ENCODE measurements at places on chromosomes 4 and X.
A peak's percentile ranks its signal among the peaks of the same experiment; 100 is the strongest.

GRCh38 chr4:3475041-3475712 lies 12.1 kb downstream of the DOK7 start:
- DNase-seq, result no peak

DNA sequence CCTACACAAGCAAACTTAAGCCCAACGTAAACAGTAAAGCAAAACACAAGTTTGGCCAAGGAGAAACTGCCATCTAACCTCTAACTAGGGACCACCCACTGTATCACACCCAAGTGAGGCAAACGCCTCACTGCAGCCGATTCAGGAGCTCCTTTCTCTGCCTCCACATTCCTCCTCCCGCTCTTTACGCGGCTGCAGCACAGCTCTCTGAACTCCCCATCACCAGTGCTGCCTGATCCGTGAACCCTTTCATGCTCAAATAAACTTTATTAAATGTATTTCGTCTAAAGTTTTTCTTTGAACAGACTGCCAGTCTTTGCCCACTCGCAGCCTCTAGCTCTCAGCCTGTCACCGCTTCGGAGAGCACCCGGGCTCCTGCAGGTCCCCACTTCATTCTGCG lies 6.5 kb downstream of the PNMA6E start:
- DNase-seq, result no peak

DNA sequence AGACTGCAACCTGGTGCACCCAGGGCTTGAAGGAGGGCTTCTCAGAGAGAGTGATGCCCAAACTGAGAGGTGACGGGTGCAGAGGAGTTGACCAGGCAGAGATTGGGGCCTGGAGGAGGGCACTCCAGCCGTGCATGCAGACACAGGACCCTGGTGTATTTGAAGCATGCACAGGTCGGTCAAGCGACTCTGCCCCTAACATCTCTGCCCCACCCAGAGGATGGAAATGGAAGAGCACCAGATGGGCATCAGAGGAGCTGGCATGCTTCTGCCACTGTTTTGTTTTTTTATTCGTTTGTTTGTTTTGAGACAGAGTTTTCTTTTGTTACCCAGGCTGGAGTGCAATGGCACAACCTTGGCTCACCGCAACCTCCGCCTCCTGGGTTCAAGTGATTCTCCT lies 320.9 kb downstream of the EVC2 start:
- peak; percentile 33 for DNase-seq

DNA sequence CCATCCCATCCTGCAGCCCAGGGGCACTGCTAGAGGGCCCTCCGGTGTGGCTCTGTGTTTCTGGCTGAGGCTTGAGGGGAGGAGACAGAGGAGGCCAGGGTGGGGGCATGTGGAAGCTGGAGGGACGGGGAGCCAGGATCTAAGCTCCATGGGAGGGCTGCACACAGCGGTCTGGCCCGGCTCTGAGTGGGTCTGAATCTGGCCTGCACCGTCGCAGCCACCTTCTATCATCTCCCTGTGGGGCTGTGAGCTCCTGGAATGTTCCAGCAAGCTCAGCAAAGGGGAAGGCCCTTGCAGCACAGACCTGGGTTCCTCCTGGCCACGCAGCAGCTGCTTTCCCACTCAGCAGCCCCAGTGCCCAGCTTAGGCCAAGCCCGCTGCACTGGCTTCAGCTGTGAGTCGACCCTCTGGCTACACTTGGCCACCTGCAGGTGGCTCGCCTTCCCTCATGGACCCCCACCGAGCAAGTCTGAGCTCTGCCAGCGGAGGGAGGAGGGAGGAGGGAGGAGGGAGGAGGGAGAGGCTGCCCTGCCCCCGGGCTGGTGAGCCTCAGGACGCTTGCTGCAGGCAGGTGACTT lies 5.3 kb downstream of the NKX1-1 start:
- no peak for DNase-seq

DNA sequence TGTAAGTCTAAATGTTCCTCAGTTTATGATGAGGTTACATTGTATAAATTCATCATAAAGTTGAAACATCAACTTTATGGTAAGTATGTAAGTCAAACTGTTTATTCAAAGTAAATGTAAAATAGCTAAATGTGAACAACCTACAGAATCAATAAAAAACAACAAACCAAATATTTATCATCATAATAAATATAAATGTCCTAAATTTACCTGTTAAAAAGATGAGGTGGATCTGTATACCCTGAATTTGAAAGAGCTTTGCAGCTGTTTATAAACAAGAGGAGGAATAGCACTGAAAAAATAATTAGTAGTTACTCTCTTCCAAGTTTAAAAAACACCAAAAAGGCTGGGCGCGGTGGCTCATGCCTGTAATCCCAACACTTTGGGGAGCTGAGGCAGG lies 13.7 kb downstream of the ABHD18 start:
- DNase-seq, result no peak

GRCh38 chr4:54695337-54695736 lies 37.6 kb downstream of the KIT start:
- DNase-seq, result no peak

DNA sequence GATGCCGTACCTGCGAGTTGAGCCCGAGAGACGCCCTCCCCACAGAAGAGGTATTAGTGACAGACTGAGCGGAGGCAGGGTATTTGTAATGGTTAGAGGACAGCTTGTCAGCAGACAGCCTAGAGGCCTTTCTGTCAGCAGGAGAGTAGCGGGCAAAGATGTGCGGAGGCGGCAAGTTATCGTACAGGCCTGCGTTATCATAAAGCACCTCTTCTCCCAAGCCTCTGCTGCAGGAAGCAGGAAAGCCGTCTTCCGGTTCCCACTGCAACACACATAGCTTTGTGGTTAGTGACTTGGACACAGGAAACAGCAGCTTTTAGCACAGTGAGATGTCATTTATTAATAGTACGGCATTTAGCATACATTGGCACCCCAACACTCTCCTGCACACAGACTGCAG lies 158.3 kb downstream of the AFAP1 start:
- DNase-seq, result no peak

DNA sequence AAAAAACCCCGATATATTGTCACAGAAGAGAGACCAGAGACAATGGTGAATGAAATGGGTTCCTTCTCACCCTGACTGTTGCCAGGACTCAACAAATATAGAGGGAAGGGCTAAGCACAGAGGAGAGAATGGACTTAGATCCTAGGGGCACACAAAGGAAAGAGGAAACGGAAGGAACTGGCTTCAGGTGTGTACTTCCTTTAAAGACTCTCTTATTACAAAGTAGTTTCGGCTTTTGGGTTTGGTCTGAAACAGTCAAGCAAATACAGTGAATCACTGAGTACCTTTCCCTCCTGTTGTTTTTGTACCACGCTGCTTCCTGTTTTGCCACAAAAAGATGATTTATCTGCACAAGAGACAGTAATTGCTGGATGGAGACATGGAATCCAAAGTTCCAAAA lies 46.1 kb upstream of the S100G start:
- DNase-seq, result no peak

DNA sequence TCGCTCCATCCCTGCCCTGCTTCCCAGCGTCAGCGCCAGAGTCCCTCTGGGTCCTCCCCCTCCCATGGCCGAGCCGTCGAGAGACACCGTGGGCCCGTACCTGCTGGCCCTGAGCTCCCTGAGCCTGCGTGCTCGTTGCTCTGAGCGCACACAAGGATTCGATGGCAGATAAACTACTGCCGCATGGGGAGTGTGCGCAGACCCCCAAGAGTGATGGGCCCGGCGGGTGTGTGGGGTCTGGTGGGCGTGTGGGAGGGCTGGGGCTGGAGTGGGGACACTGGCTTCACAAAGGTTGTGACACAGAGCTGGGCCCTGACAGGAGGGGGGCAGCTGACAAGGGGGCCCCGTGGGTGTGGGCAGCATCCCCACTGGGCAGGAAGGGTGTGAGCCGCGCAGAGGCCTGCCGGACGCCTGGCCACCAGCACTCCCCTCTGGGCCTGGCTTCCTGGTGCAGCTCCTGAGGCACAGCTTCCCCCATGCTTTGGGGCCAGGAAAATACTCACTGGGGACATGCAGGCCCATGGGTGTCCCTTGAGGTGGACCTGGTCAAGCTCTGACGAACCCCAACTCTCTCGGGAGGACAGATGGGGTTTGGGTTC lies 4.8 kb upstream of the RGS12 start:
- no peak for DNase-seq

DNA sequence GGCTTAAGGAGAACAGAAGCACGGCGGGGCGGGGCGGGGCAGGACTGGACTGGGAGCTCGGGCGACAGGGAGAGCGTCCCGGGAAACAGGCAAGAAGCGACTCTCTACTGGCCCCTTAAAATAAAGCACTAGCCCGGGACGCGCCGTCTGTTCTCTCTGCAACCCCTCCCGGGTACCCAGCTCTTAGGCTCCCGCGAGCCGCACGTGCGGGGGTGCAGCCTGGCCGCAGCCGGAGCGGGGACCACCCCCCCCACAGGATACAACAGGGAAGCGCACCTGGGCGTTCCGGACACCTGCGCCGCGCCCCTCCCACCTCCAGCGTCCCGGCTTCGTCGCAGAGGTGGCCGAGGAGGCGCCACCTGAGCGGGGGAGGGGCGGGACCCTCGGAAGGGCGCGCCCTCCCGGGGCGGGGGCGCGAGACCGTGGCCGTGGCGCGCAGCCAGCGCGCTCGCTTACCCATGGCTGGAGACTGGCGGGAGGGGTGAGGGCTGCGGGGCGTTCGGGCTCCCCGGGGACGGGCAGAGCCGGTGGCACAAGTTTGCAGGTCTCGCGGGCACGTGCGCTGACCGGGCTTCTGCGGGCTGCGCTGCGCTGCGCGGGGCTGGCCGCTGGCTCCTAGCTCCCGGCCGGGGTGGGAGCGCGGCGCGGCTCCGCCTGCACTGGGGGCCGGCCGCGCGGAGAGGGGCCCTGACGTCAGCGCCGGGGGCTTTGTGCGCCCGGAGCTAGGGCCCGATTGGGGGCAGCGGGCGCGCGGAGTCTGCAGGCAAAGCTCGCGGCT lies 91.5 kb downstream of the GEMIN8 start:
- DNase-seq, result peak; percentile 76

DNA sequence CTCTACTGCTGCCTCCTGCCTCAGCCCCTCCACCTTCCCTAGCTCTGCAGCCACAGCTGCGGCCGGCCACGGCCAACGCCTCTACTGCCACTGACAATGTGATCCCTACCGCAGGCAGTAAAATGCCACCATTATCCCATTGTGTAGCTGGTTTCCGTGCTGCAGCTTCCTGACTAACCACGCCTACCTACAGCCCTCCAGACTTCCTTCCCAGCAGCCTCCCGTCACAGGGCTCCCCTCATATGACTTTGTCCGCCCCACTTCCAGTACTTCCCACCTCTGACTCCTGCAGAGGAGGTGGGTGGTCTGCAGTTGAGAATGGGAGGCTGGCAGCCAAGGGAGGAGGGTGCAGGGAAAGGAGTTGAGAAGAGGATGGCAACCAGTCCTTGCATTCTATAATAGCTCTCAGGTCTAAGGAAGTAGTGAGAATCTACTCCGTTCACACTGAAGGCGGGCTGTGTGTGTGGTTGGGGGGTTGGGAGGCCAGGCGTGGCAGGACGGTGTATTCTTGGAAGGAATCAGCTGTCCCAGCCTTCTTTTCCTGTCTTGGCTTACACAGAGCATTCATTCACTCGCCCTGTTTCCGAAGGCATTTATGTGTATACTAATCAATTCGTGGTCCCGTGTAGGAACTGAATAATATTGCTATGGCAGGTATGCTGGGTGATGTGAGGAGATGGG lies 33.1 kb upstream of the USP51 start:
- peak; percentile 3 for DNase-seq

- DNase-seq, result peak; percentile 51
Measured at GRCh38 chr4:45442466-45442865, 681.4 kb downstream of the GABRG1 start.

DNA sequence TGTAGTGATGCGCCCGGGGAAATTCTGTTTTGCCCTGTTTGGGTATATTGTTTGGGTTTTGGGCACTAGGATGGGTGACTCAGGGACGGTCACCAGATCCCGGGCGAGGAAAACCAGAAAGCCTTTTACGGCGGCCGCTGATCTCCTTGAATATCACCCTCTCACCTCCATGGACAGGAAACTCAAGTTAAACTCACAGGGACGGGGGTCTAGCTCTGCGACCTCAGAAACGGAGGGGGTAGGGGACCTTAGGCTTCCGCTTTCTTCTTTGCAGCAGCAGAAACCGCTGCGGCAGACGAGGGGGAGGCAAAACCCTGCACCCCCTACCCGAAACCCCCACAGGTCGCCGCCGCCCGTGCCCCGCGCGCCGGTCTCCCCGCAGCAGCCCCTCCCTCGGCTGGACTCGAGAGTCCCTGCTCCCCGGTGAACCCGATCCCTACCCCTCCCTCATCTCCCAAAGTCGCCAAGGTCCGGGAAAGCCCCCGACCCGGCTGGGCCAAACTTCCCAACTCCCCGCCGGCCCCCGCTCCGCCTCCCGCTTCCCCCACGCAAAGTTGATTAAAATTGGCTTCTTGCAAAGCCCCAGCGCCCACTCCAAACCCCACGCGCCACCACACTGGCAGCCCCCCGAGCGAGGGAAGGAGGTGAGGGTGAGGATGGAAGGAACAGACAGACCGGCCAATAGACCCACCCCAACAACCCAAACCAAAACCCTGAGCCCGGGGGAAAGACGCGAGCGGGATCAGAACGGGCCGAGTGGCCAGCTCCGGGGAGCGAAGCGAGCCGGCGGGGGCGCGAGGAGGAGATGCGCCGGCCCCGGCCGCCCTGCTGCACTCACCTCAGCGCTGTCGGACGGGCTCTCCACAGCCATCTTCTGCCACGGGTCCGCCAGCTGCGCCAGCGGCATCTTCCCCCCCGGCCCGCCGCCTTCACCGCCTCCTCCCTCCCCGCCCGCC lies 705 bp downstream of the RPS6KA3 start:
- peak; percentile 13 for DNase-seq

- DNase-seq, result no peak
Measured at GRCh38 chr4:188002751-188003150, 7.2 kb downstream of the ZFP42 start.

DNA sequence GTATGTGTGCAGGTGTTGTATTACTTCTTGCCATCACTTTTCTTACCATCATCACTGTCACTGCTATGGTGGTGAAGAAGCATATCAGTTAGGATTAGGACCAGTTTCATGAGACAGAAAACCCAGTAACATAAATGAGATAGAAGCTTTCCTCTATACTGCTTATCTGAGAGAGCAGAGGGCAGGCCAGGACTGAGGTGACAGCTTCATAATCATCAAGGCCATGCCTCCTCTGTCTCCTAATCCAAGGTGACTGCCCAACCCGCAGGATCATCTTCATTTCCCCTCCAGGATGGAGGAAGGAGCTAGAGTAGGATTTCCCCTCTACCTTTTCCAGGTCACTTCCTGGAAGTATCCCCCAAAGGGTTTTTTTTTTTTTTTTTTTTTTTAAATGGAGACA lies 35.4 kb downstream of the TMEM131L start:
- DNase-seq, result no peak

DNA sequence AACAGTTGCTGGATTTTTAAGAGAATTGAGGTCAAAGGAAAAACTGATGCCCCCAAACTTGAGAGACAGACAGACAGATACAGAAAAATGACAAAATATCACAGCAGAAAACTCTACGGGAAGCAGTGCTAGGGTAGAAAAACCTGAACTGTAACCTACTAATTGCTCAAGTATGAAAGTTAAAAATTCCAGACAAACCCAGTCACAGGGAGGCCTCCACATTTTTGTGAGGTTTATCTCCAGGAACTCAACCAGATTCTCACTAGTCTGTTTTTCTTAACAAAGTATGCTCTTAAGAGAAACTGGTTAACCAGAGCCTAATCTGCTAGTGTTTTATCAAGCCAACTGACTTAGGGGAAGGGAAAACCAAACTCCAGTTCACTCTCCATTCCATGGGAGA lies 19.9 kb upstream of the PPP3CA start:
- DNase-seq, result no peak

All from GM23338 (cell line).